ENCODE measurements at places on chromosomes 12 and 14.

DNA sequence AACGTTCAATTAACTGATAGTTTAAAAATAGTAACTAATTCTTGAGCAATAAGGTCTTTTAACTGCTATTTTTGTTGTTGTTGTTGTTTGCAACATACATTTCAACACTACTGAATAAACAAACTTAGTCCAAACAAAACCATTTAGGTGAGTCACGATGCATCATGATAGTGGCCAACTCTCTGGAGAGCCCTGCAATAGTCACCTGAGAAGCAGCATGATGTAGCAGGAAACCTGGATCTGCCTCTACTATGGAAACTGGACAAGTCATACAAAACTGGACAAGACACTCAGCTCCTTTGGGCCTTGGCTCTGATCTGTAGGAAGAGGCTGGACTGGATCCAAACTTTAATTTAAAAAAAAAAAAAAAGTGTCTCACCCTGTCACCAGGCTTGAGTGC lies 117.3 kb downstream of the MED13L start:
- DNase-seq, result no peak

- no peak for DNase-seq
These were observed 5.8 kb downstream of the ASPG start for GRCh38 chr14:104091061-104091926.

DNA sequence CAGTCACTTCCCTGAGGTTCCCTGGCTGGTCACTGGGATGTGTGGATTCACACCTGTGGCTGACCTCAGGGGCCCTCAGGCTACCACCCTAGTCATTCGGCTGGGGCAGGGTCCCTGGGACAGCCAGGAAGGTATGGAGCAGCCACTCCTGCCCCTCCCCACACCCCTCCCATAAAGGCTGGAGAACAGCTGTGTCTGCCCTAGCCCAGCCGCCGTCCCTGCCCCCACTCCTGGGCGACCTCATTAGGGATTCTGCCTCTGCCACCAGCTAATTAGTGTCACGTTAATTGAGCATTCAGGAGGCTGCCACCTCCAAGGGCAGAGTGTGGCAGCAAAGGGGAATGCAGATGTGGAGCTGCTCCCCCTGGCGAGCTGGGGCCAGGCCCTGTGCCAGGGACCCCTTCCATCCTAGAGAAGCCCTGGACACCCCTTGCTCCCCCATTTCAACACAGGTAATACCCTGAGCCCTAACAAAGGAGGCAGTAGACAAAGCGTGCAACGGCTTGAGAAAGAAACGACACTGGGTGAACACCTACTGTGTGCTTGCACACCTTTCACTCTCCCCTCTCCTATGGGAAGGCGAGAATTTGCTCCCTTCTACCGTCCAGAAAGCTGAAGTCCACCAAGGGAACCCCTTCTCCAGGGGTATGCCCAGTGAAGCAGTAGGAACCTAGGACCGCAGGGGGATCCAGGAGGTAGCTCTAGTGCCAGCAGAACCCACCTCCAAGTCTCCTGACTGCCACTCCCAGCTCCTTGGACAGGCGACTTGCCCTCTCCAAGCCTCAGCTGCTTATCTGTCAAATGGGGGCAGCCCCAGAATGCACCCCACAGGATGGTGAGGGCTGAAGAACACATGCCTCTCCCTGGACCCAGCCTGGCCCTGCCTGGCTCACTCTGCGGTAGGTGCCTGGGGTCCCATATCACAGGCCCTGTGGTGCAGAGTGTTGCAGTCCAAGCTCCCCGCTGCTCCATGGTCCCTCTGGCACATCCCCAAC lies 45.1 kb downstream of the FAM222A start:
- DNase-seq, result no peak

DNA sequence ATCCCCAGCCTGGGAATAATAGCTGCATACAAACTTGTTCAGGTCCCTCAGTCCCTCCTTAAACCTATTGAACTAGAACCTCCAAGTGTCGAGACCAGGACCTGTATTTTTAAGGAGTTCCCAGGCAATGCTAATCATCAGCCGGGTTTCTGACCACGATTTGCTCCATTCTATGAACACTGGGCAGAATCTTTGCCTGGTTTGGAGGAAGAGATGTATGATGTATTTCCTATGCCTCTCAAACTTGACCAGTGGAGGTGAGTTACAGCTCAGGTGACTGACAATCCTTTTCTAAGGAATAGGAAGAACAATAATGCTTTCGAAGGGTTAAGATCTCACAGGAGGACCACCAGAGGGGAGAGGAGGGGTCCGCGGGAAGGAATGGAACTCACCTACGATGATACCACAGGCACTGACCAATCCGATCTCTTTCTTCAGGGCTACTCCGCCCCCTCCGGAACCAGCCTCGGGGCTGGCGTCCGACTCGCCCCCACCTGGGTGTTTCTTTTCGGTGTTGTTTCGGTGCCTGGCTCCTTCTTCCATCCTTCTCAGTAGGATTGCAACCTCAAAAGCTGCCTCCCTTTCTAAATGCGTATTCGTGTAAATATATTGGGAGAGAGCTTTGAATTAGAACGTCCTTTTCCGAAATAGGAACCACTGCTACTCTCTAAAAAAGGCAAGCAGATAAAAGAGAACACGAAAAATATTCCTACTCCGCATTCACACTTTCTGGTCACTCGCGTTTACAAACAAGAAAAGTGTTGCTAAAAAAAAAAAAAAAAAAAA lies 895 bp downstream of the SLC7A8 start:
- DNase-seq, result peak; percentile 34

- no peak for DNase-seq
These were observed 8.3 kb downstream of the SLC4A8 start for GRCh38 chr12:51432921-51433320.

Data from stimulated activated CD4-positive, alpha-beta T cell treated with anti-CD3 and anti-CD28 coated beads, Interleukin-12 subunit alpha, Interleukin-12 subunit beta, amount 100 ng/mL, for 24 hours (primary cell).